Vagina (tissue), 2 donors: ENCODE measurements at places on chromosomes 13 and 19.

DNA sequence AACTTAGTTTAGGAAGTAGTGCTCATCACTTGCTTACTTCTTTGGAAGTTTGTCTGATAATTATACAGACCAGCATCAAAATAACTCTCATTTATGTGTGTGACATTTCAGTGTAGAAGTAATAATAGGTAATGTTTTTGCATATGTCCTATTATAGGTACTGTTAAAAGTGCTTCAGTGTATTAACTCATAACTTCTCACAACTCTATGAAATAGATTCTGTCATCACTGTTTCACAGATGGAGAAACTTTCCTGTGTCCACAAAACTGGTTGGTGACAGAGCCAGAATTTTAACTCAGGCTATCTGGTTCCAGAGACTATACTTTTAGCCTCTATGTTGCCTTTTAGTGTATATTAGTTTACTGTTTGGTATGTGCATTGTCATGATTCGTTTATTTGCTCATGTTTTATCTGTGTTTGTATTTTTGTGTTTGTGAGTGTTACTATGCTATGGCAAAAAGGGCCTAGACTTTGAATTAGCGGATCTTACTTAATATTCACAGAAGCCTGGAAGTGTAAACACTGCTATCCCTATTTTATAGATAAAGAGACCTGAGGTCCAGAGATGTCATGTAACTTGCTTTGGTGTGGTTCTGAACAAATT is 12.7 kb downstream of the LPAR6 start:
- no peak for DNase-seq

GRCh38 chr13:33953203-33953602 is 135.3 kb downstream of the RFC3 start:
- DNase-seq, result no peak

GRCh38 chr13:48879432-48879831 is 96.3 kb upstream of the FNDC3A start:
- DNase-seq, result no peak

- no peak for DNase-seq
Measured at GRCh38 chr19:9189535-9189934, 10.8 kb downstream of the OR7D2 start.

DNA sequence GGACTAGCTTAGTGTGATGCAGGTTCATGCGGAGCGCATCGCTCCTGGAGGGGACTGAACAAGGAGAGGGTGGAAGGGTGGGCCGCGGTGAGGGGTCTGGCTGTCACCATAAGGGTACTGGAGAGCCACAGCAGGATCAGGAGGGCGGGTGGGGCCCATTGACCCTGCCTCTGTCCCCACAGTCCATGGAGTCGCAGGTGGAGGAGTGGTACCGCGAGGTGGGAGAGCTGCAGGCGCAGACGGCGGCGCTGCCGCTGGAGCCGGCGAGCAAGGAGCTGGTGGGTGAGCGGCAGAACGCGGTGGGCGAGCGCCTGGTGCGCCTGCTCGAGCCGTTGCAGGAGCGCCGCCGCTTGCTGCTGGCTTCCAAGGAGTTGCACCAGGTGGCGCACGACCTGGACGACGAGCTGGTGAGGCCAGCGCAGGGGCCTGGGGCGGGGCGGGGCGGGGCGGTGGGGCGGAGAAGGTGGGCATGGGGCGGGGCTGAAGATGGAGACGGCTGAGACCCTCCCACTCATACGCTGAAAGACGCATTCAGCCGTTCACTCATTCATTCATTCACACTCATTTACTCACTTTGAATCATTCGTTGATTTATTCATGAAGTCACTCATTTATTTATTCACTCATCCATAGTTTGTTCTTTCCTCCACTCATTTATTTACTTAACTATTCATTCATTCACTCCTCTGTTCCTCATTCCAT is 27.5 kb upstream of the SHKBP1 start:
- no peak for DNase-seq

- no peak for DNase-seq
Measured at GRCh38 chr19:15123031-15123890, 16.1 kb downstream of the SYDE1 start.

DNA sequence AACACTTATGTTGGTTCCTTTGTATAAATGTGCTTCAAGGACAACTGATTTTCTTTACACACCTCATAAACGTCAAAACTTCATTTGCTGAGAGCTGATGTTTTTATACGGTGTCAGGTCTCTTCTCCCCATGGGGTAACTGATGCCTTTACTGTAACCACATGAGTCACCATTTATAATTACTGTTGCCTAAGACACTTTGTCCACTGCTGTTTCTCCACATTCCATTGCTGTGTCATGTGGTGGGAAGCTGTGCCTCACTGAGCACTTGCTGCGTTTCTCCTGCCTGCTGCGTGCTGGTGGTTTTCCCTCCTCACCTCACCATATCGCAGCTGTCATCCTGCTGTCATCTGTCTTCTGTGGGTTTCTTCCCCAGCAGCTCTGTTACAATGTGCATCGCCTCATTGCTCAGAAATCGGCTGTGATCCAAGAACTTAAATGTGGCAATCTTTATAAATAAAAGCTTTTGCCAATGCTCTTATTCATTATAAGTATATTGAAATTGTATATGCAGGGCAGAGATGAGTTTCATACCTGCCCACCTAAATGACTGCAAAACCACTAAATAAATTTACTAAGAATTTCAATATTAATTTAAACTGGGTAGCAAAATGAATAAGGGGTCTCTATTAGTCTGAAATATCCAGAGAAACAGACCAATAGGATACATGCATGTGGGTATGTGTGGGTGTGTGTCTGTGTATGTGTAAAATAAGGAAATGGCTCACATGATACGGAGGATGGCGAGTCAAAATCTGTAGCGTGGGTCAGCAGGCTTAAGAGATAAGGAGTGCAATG is 547.0 kb upstream of the SLITRK5 start:
- DNase-seq, result no peak

- DNase-seq, result no peak
Measured at GRCh38 chr19:52961981-52962380, 700 bp downstream of the ZNF816 start.

GRCh38 chr13:43470610-43471009 is 316.2 kb downstream of the ENOX1 start:
- no peak for DNase-seq

DNA sequence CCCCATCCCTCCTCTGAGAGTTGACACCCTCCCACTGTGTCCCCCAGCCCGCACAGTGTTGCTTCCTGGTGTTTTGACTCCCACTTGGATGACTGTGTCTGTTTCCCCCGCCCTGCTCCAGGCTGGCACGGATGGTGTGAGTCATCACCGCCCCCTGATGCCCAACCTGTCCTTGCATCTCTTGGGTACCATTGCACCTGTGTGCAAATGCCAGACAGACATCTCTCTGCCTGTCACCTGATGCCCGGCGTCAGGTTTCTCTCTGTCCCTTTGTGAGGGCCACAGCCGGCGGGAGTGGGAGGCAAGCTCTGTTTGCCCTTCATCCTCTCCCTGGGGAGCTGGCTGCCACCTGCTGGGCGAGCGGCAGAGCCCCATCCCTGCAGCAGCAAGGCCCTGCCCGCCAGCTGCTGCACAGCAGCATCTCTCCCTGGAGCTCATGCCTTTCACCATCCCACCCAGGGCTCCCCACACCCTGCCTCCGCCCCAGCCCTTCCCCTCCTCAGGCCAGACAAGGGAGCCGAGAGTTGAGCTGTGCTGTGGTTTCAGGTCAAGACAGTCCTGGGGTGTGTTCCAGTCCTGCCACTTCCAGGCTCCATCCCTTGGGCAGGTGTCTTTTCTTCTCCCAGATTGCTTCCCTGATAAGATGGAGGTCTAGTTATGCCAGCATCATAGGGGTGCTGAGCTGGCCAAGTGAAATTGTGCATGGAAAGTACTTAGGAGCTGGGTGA is 29.7 kb downstream of the NKPD1 start:
- DNase-seq, result no peak

GRCh38 chr13:27788271-27788670 is 4.0 kb upstream of the GSX1 start:
- DNase-seq, result no peak
